ENCODE measurements at places on chromosomes 5 and 9. TPM values are rescaled to one million over a fixed set of nuclear protein-coding genes. Genes with fewer than 3 reads are reported as not detected.

The IL13 gene
- not detected for total RNA-seq

The CYLC2 gene
- total RNA-seq, result not detected

The EQTN gene
- not detected for total RNA-seq

The PTPRD gene
- total RNA-seq, result 12.1 TPM

The SMC2 gene
- total RNA-seq, result 11.3 TPM

The PTGDS gene
- 3,329 TPM for total RNA-seq

The FLT4 gene
- 8.2 TPM for total RNA-seq

The SMIM32 gene
- total RNA-seq, result not detected

The HEMGN gene
- 0.10 TPM for total RNA-seq

The BRINP1 gene
- total RNA-seq, result 1.9 TPM

The ELAVL2 gene
- total RNA-seq, result not detected

The OR1Q1 gene
- not detected for total RNA-seq

The SPATA31D4 gene
- total RNA-seq, result not detected

The GARIN3 gene
- not detected for total RNA-seq

The FGFR4 gene
- total RNA-seq, result 1.4 TPM

The RNF180 gene
- 16.9 TPM for total RNA-seq

The C9orf153 gene
- 0.31 TPM for total RNA-seq

The CAMK2A gene
- total RNA-seq, result 16.3 TPM

The PCDHGB5 gene
- total RNA-seq, result 6.4 TPM

The GPR150 gene
- 0.10 TPM for total RNA-seq

The UBAC1 gene
- total RNA-seq, result 65.7 TPM

The HTR4 gene
- total RNA-seq, result 4.7 TPM

Data from left cardiac atrium (tissue), 4 donors.